ENCODE measurements at places on chromosomes 3 and 15.

GRCh38 chr15:79529157-79529785, 97.1 kb downstream of the MINAR1 start:
- no peak for DNase-seq

GRCh38 chr3:58375254-58375653, 42.6 kb downstream of the PXK start:
- no peak for DNase-seq

- DNase-seq: no peak
Observed at GRCh38 chr3:65573548-65574116, 465.1 kb downstream of the MAGI1 start.

DNA sequence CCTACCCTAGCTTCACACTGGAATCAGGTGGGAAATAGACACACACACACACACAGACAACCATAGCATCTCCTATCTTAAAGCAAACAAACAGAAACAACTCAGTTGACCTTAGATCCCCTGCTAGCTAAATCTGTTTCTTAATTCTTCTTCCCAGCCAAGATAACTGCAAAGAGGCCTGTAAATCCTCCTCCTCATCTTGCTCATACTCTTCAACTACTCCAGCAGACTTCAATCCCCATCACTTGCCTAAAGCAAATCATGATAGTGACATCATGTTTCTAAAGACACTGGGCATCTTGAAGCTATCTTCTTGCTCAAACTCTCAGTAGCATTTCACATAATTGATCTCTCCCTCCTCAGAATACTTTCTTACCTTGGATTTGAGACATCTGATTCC, 303.0 kb downstream of the RBMS3 start:
- DNase-seq: no peak

- DNase-seq: no peak
Observed at GRCh38 chr15:49382394-49382793, 40.6 kb upstream of the FGF7 start.

- DNase-seq: no peak
Observed at GRCh38 chr15:66433726-66434125, 47.0 kb downstream of the MAP2K1 start.

- DNase-seq: no peak
Observed at GRCh38 chr3:3778641-3779270, 20.5 kb upstream of the LRRN1 start.

- no peak for DNase-seq
Observed at GRCh38 chr15:61036136-61036535, 193.0 kb downstream of the RORA start.

DNA sequence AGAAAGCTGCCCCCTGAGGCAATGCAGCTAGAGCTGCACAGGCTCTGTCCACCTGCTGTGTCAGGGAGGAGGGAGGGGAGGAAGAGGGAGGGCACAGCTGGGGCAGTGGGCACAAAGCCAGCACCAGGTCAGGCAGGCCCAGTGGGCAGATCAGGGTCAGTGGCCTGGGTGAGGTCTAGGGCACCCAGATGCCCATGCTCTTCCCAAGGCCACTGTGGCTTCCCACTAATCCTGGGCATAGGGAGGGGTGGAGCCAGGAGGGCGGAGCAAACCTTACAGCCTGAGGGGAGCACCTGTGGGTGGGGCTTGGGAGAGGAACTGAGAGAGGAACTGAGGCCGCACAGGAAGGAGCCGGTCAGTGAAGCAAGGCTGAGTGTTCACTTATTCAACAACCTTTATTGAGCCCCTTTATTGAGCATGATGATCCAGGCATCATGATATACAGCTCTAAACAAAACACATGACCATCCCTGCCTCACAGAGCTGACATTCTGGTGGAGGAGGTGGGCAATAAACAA, 55.0 kb downstream of the RHCG start:
- DNase-seq: no peak

GRCh38 chr3:162302983-162303624, 806.5 kb downstream of the OTOL1 start:
- DNase-seq: no peak

GRCh38 chr3:194950906-194951628, 265.4 kb downstream of the FAM43A start:
- DNase-seq: no peak

- no peak for DNase-seq
Observed at GRCh38 chr3:32381922-32382321, 9.7 kb upstream of the CMTM7 start.

GRCh38 chr3:124318014-124318413, 326.1 kb upstream of the ROPN1 start:
- no peak for DNase-seq

GRCh38 chr3:195154793-195155535, 116.0 kb downstream of the XXYLT1 start:
- DNase-seq: no peak

DNA sequence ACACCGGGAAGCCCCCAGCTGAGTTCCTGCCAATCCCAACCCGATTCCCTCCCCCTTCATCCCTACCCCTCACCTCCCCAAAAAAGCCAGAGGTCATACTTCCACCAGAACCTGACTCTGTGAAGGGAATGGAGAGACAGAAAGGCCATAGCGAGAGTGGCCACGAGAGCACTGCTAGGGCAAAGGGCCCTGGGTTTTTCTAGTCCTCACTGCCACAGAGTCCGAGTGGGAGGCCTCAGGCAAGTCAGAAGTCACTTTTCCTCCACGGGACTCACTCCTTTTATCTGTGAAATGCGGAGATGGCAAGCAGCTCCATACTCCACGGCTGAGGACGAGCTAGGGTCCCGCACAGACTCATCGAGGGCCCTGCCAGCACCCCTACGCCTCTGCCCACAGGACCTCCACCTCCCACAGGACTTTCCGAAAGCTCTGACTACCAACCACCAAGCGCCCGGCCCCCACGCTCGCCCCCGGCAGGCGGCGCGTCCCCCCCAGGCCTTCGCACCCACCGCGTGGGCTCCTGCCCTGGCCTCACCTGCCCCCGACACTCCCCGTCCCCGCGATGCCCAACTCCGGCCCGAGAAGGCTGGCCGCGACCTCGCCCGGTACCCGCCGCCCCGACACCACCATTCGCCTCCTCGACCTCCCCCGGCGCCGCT, 792 bp downstream of the ATP13A3 start:
- no peak for DNase-seq

GRCh38 chr15:83784975-83785374, 131.1 kb downstream of the ADAMTSL3 start:
- DNase-seq: no peak

GRCh38 chr3:46996689-46997452, 17.4 kb downstream of the NBEAL2 start:
- no peak for DNase-seq

DNA sequence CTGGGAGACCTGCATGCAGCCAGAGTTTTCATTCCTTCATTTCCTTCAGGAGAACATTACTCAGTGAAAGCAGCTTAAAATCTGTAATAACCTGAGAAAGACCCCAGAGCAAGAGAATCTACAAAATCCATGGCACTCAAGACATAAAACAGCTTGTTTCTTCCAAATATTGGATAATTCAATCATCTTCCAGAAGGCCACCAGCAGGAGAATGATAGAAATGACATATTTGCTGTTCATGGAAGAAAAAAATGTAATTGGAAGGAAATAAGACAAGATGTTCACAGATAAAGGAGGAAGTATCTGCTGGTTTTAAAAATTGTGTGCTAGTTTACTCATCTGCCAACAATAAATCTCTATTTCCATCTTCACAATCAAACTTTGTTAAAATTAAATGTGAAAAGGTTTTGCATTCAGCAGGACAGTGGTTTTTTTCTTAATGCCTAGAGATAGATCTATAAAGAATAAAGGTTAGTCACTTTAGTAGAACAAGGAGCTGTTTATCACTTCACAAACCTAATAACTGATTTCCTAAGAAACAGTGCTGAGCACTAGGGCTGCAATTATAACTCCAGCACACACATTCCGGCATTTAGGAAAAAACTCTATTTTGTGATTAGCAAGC, 530.8 kb downstream of the NSUN3 start:
- no peak for DNase-seq

DNA sequence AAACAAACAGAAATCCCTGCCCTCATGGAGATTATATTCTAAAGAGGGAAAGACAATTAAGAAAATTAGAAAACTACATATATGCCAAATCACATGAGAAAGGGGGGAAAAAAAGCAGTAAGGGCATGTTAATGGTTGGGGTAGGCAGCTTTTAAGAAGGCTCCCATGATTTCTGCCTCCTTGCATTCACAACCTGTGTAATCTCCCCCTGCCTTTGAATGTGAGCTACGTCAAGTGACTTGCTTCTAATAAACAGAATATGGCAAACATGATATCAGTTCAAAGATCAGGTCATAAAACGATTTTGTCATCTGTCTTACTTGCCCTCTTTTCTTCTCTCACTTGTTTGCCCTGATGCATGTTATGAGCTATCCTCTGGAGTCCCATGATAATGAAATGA, 673.6 kb upstream of the ADAMTS9 start:
- DNase-seq: no peak

- DNase-seq: no peak
Observed at GRCh38 chr3:120410116-120410515, 40.7 kb downstream of the FSTL1 start.
